ENCODE measurements at places on chromosomes 11 and 22. TPM values are rescaled to one million over a fixed set of nuclear protein-coding genes. Genes with fewer than 3 reads are reported as not detected.
A peak's percentile ranks its signal among the peaks of the same experiment; 100 is the strongest.

GRCh38 chr11:45921561-45922424 lies 663 bp upstream of the LARGE2 start:
- DNase-seq, result no peak

CACNA1I gene
- 0.17 TPM for total RNA-seq

- peak; percentile 22 for DNase-seq
Measured at GRCh38 chr22:33520904-33521780, 399.1 kb downstream of the LARGE1 start.

DNA sequence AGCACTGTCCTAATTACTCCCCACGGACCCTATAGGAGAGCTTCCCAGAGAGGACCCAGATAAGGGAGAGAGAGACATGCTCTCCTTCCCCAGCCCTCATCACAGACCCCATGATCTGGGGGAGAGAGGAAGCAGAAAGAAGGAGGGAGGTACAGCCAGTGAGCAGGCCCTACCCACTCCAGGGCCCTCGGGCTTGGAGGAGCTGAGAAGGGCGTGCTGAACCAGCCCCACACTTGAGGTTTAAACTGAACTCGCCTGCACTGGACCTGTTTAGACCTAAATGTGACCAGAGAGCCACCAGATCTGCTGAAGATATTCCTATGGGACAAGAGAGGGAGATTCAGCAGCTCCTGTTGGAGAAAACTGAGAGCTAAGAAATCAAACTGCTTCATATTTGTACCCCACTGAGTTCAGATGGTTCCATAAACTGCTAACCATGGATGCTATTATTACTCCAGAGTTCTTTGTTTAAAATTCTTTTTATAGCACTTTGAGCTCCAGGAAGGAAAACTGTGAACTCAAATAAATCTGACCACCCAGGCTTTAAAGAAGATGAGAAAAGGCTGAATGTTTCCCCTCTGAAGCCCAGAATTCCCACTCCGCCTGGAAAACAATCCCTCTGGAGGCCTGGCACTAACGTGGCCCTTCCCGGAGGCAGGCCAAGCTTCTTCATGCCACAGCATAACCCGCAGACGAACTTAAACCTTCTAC lies 67.2 kb downstream of the EFCAB6 start:
- DNase-seq, result no peak

DNA sequence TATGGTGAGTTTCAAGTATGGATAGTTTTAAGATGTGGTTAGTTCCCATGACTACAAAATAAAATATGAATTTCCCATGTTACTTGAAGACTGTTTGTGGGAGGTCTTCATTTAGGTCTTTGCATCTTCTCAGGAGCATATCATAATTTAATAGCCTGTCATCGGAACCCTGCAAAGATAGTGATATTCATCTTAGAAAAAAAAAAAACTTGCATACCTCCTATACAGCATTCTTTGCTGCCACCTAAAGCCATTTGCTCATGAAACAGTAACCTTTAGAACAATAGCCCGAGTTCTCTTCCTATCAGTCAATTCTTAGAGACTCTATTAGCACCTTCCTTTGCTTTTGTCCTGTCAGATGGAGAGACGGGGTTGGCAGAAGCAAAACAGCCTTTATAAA lies 75.3 kb downstream of the ARFGAP2 start:
- no peak for DNase-seq

DNA sequence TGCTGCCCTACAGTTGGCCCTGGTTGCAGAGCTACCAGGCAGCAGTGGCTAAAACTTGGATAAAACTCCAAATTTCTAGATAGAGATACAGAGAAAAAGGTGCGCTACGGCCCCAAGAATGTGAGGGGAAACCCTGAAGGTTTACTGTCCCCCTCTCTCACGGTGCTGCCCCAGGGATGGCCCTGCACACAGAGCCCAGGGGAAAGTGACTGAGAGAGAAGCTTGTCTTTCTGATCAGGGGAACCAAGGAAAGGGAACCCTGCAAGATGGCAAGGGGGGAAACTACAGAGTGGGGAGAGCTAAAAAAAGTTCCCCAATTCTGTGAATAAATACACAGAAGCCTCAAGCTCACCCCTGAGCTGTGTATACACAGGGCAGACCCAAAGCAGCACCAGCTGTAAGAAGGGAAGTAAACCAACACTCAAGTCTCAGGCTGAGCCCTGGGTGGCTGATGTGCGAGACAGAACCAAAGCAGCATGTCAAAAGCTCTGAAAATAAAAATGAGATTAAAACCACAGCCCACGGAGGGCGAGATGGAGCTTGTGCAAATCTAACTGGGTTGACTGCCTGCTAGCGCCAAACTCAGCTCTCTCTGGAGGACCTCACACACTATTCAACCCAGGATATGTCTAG lies 22.1 kb downstream of the GNB1L start:
- DNase-seq, result no peak

DNA sequence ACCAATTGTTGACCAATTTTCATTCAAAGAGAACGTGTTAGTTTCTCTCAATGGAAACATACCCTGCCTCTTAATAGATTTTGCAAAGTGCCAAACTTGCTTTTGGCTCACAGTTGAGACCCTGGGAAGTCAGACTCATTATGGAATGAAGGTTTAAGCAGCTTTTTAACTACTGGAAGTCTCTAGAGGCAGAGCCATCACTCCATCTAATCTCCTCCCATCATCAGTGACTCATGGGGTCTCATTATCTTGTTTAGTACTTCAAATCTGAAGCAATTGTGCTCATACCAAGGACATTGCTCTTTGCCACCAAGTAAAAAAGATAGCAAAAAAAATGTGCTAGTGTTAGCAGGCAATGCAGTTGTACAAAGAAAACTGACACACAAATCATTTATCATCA lies 537.1 kb upstream of the LRRC4C start:
- DNase-seq, result no peak

All from B cell (primary cell).